ENCODE measurements at places on chromosomes 4 and X.

- DNase-seq: no peak
Observed at GRCh38 chr4:78310740-78311115, 240.8 kb upstream of the ANXA3 start.

- no peak for DNase-seq
Observed at GRCh38 chr4:78624048-78624447, 72.5 kb downstream of the ANXA3 start.

GRCh38 chrX:41785685-41786084 is 61.7 kb downstream of the GPR82 start:
- no peak for DNase-seq

- DNase-seq: no peak
Observed at GRCh38 chr4:75841641-75842520, 60.4 kb downstream of the PPEF2 start.

GRCh38 chrX:19682712-19683331 is 167.5 kb upstream of the MAP3K15 start:
- DNase-seq: peak; percentile 79

Measured in stimulated activated CD4-positive, alpha-beta T cell treated with anti-CD3 and anti-CD28 coated beads, Interleukin-1b, Interleukin-23, amount 100 ng/mL, for 48 hours (primary cell).